ENCODE measurements at places on chromosomes 16 and 17. TPM values are rescaled to one million over a fixed set of nuclear protein-coding genes. Genes with fewer than 3 reads are reported as not detected.

Gene TBX6
- 5.7 TPM for total RNA-seq

Gene SLX1B
- 96.1 TPM for total RNA-seq

Gene DHX58
- 40.2 TPM for total RNA-seq

Gene SMIM36
- not detected for total RNA-seq

Gene ABCA10
- total RNA-seq: 1.4 TPM

Gene UBE2O
- total RNA-seq: 45.8 TPM

Gene SSTR5
- not detected for total RNA-seq

Gene NQO1
- total RNA-seq: 14.4 TPM

Gene SCGB1C2
- total RNA-seq: not detected

Gene CTRB1
- total RNA-seq: not detected

Gene C16orf95
- 12.2 TPM for total RNA-seq

Gene MYH2
- not detected for total RNA-seq

Gene TBC1D3E
- not detected for total RNA-seq

Gene HOXB4
- total RNA-seq: 3.0 TPM

Gene KRT33A
- not detected for total RNA-seq

Gene EARS2
- total RNA-seq: 22.9 TPM

Gene TLCD3A
- 20.4 TPM for total RNA-seq

Gene ADAD2
- total RNA-seq: not detected

Gene SDR42E1
- total RNA-seq: 11.0 TPM

Gene GIT1
- 49.8 TPM for total RNA-seq

Gene MARF1
- total RNA-seq: 134 TPM

Gene KRT222
- total RNA-seq: not detected

Gene CCL15
- not detected for total RNA-seq

Gene ATAD5
- 52.1 TPM for total RNA-seq

Gene HP
- not detected for total RNA-seq

Gene KRTAP9-7
- total RNA-seq: not detected

Gene GLP2R
- not detected for total RNA-seq

Gene CD19
- 0.32 TPM for total RNA-seq

Gene C16orf96
- 0.05 TPM for total RNA-seq

Gene KCNG4
- not detected for total RNA-seq

Gene CYGB
- not detected for total RNA-seq

Gene CHMP1A
- total RNA-seq: 73.4 TPM

Gene SBK1
- 2.0 TPM for total RNA-seq

Gene SERPINF2
- total RNA-seq: not detected

Gene CNTNAP1
- 4.4 TPM for total RNA-seq

Gene CBX2
- 3.3 TPM for total RNA-seq

Gene ASB16
- 0.52 TPM for total RNA-seq

Gene MAP3K3
- 54.2 TPM for total RNA-seq

Measured in activated naive CD4-positive, alpha-beta T cell treated with anti-CD3 and anti-CD28 coated beads, Interleukin-2, amount 50 U/mL, for 72 hours (primary cell).